ENCODE measurements at places on chromosomes 12 and 14. TPM values are rescaled to one million over a fixed set of nuclear protein-coding genes. Genes with fewer than 3 reads are reported as not detected.
A peak's percentile ranks its signal among the peaks of the same experiment; 100 is the strongest.

- DNase-seq, result no peak
- H3K27ac ChIP-seq, result peak overlapping the region; percentile 87
- H3K4me3 ChIP-seq, result peak overlapping the region; percentile 44
- no peaks in the 10 kb centered on the region for H3K36me3 ChIP-seq
- H3K4me1 ChIP-seq, result peaks cover 41% of the 10 kb centered on the region
Measured at GRCh38 chr12:114685320-114685781, 1.4 kb upstream of the TBX3 start.

- H3K27me3 ChIP-seq, result peaks cover 100% of the 10 kb centered on the region
- no peaks in the 10 kb centered on the region for H3K36me3 ChIP-seq
- peak; percentile 81 for DNase-seq
Measured at GRCh38 chr12:54053003-54053750, 458 bp upstream of the HOXC4 start.

DNA sequence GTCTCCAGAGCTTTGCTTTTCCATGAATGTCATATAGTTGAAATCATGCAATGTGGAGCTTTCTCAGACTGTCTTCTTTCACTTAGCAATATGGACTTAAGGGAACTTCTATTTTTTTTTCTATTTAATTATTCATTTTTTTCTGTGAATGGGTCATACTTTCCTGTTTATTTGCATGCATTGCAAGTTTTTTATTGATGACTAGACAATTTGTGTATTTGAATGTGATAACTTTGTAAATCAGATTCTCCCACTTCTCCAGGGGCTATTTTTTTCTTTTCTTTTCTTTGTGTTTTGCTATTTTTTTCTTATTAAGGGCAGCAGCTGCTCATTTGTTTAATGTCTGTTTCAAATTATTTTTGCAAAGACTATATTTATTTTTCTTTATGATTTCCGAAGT is 1019.8 kb upstream of the ATXN7L3B start:
- no peak for DNase-seq
- H3K4me1 ChIP-seq, result no peaks in the 10 kb centered on the region
- H3K4me3 ChIP-seq, result no peak overlapping the region
- H3K27me3 ChIP-seq, result no peaks in the 10 kb centered on the region

DNA sequence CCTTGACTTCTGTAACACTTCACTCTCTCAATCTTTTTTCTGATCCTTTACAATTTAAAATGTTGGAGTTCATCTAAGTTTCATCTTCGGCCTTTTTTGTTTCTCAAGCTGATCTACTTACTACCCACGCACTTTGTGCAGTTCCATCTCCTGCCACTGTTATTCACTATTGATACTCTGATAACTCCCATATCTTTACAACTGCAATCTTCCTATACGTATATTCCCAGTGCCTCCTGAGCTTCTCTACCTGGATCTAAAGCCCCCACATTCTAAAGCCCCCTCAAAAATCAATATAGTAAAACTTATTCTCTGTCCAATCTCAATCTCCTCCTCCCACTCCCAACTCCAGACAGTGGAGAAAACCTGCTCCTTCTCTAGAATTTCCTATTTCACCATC is 5.9 kb downstream of the ATG2B start:
- DNase-seq, result no peak
- H3K27me3 ChIP-seq, result no peaks in the 10 kb centered on the region
- no peak overlapping the region for H3K4me3 ChIP-seq
- H3K27ac ChIP-seq, result no peak overlapping the region
- peaks cover 32% of the 10 kb centered on the region for H3K4me1 ChIP-seq

DNA sequence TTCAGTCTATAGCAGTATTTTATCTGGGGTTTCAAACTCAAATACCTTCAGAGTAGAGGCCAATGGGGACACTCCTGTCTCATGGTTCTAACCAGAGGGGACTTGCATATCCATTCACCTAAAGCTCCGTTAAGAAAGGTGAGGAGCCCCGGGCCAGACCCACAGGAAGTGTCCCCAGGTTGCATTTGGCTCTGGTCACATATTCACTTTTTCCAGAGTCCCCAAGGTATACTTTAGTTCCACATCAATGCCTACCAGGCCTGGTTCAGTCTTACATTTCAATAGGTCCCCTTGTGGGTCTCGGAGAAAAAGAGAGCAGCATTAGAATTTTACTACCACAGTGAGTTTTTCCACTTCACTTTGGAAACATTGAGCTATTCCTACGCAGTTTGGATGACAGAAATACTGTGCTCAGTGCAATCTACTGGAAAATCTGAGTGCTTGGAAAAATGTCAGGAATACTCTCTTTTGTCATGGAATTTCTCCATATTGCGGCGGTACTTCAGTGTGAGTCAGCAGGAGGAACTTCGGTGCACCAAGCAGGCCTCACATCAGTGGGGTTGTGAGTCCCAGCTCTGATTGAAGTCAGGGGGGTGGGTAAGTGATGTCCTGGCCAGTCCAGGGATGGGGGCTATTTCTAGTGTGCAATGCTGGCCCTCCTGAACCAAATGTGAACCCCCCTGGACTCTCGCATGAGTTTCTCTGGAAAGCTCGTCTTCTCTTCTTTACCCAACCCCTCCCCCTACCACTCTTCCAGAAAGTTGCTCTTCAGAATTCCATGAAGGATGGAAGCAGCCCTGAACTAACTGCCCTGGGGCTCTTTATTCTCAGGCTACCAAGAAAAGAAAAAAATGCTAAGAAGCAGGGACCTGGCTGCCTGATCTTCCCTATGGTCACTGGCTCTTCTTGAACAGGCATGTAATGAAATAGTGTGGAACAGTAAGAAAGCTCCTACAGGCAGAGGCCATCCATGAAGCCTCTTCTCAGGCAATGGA is 184.7 kb downstream of the PRKCH start:
- H3K4me3 ChIP-seq, result no peak overlapping the region
- no peaks in the 10 kb centered on the region for H3K27me3 ChIP-seq
- H3K27ac ChIP-seq, result no peak overlapping the region
- H3K4me1 ChIP-seq, result peaks cover 100% of the 10 kb centered on the region

- no peaks in the 10 kb centered on the region for H3K27me3 ChIP-seq
- no peaks in the 10 kb centered on the region for H3K4me1 ChIP-seq
- no peak for DNase-seq
- no peak overlapping the region for H3K27ac ChIP-seq
Measured at GRCh38 chr12:79140711-79141110, 276.1 kb downstream of the SYT1 start.

Gene CDCA4
- polyA plus RNA-seq, result 5.8 TPM

Gene NANOG
- polyA plus RNA-seq, result 0.02 TPM

Gene AVPR1A
- 0.17 TPM for polyA plus RNA-seq

Measured in spleen (tissue), 13 donors.